Effector memory CD4-positive, alpha-beta T cell (primary cell): ENCODE measurements at places on chromosomes 2 and 18.

DNA sequence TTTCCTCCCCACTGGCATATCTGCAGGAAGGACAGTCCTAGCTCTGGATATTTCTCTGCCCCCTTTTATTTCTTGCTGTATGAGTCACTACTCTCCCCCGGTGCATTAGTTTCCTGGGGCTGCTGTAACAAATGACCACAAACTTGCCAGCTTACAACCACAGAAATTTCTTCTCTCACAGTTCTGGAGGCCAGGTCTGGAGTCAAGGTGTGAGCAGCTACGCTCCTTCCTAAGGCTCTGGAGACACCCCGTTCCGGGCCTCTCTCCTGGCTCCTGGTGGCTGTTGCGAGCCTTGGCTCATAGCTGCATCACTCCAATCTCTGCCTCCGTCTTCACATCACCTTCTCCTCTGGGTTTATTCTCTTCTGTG lies 34.1 kb downstream of the PTPRM start:
- no peak for DNase-seq

DNA sequence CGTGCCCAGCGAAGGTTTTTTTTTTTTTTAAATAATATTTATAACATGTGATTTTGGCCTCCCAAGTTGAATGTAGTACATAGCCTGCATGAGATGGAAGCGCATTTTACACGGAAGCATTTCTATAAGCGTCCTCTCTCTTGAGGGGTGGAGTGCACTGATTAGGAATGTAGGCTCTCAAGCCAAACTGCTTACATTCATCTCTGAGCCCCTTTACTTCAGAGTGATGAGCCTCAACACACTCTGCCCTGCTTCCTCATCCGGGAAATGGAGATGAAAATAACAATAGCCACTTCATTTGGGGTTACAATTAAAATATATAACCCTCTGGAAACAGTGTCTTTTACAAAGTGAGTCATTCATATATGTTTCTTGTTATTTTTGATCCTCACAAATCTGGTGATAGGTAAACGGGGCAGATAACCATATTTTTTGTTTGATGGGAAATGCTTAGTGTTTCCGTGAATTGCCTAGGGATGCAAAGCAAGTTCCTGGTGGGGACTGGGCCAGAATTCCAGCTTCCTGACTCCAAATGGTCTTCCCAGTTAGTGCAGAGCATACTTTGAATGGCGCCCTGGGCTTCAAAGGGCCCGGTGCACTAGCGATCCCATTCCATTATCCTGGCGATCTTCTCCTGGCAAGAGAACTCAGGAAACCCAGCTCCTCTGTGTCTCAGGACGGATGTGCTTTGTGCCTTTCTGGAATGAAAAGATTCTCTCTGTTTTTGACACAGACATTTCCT lies 124.3 kb downstream of the PIEZO2 start:
- no peak for DNase-seq

DNA sequence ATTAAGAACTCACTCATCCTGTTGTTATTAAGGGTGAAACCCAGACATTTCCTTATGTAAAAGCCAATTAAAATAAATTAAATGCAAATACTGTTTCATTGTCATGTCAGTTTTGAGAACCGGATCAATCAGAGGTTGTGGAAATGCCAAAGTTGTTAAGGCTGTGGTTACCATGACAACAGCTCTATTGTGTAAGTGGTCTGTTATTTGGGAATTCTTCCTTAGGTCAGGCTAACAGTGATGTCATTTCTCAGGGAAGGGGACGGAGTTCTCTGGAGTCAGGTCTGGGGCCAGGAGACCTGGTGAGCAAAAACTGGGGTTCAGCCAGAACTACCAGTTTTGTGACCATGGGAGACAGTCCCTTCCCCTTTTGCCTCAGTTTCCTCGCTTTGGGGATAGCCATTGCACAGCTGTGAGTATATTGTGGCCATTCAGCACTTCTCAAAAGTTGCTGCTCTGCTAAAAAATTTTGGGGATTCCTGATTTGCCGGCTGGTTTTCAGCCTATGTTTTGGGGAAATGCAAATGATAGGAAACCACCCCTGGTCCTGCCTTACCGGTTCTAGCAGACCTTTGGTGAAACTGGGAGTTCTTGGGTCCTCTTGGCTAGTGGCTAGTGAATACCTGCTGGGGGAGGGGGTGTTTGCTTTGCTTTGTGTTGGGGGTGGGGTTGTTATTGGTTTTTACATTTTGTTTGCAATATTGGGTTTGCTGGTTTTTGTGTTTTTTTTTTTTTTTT lies 21.6 kb downstream of the HPCAL1 start:
- no peak for DNase-seq

DNA sequence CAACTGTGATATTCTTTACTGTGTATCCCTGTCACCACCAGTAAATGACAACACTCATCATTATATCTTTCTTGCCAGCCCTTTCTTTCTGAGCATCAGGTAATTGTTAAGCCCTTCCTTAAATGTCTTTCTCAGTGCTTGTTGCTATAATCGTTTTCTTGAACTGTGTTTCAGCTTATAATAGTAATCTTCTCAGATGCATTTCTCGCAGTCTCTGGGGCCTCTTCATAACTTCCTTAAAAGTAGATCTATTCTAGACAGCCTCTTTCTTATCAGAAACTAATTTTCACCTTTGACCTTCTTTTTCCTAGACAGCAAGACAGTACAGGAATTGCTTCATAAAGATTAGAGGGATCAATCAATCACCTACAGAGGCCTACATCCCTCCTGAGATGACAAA lies 648.1 kb downstream of the CPS1 start:
- no peak for DNase-seq

DNA sequence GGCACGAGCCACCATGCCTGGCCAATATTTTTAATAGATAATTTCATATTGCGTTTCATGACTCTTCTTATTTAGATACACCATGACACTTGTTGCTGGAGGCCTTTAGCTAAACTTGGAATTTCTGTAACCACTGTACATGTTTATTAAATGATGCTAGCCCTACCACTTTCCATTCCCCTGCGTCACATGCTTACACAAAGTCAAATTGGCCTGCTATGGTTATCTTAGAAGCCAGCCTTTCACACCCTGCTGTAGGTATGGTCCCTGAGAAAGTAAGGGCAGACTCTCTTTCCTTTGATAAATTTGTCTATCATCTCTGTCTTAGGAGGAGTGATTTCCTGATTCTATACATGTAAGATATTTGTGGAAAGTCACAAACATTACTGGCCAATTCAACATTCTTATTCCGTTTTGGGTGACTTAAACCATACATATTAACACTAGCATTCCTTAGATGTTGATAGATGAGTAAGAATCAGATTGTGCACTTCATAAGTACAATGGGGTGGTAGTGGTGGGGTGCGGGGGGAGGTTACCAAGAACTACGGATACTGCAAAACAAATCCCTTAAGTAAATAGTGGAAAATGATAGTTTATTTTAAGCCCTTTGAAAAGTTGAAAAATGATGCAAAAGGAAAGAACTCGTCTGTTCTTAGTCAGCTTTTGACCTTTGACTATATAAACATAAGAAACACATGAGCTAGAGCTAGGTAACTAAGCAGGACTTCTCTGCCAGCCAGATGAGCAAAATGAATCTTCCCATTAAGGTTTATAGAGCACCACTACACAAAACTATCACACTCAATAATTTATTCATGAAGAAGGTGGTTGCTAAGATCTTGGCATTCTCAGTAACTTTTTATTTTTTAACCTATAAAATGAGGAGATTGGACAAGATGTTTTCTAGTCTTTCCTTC lies 7.9 kb upstream of the NDUFV2 start:
- no peak for DNase-seq

DNA sequence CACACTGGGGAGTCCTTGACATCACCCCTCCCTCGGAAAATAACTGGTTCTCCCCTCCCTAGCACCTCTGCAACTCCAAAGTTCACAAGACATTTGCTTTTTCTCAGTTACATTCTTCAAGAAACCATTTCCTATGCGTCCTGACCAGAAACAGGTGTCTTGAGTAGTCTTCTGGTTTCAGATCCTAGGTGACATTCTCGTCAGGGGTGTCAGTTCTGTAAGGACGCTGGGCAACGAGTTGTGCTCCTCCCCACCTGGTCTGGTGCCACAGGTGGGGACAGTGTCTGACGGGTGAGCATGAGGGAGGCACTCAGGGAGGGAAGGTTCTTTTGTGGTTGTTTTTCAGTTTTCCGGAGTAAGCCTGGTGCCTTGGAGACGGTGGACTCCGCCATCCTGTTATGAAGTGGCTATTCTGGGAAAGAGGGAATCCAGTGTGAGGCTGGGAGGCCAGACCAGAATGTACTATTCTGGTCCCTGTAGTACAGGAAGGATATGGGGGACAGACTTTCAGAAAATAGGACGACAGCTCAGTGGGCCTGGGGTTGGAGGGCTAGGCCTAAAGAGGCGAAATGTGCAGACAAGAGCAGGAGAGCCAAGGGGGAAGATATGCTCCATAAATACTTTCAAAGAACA lies 50.6 kb downstream of the EPAS1 start:
- DNase-seq, result no peak

DNA sequence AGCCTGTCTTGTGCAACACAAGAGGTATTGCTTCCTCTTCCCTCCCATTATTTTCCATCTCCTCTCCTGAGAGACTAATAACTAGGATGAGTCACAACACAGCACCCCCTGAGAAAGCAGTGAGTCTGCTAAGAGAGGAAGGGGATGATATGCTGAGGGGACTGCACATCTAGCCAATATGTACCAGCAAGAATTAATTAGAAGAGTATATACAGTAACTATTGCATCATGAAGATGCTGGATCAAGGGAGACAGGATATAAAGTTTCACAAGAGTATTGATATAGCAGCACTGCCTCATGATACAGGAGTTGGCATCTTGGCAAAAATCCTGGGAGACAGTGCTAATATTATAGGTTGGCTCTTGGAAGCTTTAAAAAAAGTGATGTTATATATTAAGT lies 289.9 kb upstream of the RBMS1 start:
- no peak for DNase-seq
